ENCODE measurements at places on chromosomes 2 and 18. TPM values are rescaled to one million over a fixed set of nuclear protein-coding genes. Genes with fewer than 3 reads are reported as not detected.

COL4A3 gene
- total RNA-seq = 0.72 TPM

ANKRD30B gene
- not detected for total RNA-seq

XIRP2 gene
- not detected for total RNA-seq

EPB41L3 gene
- total RNA-seq = 31.7 TPM

BOLL gene
- not detected for total RNA-seq

SPATA3 gene
- not detected for total RNA-seq

HOXD3 gene
- 0.20 TPM for total RNA-seq

AKAIN1 gene
- total RNA-seq = not detected

GRCh38 chr2:138071720-138072719, 107.7 kb downstream of the HNMT start:
- H3K27me3 ChIP-seq = peaks cover 3% of the 10 kb centered on the region
- no peak overlapping the region for H3K4me3 ChIP-seq
- no peak overlapping the region for H3K27ac ChIP-seq
- H3K36me3 ChIP-seq = no peaks in the 10 kb centered on the region
- no peaks in the 10 kb centered on the region for H3K4me1 ChIP-seq

GRCh38 chr2:181697126-181697525, 16.8 kb upstream of the NEUROD1 start:
- no peak overlapping the region for H3K27ac ChIP-seq
- DNase-seq = no peak
- no peaks in the 10 kb centered on the region for H3K36me3 ChIP-seq
- H3K27me3 ChIP-seq = no peaks in the 10 kb centered on the region

DNA sequence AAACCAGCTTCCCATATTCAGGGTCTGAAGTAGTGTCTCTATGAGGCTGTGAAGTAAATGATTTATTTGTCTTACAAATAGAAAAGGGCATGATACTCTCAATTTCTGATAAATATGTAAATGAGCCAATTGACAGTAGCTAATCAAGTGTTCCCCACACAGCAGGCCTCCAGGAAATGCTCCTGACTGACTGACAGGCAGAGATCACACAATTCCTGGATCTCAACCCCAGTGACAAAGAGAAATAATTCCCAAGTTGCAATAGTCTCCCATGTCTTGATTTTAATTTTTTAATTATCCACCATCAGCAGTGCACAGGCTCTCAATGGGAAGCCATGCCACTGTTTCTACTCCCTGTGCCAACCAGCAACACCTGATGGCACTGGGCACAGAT, 390.4 kb downstream of the SOX11 start:
- DNase-seq = no peak
- no peaks in the 10 kb centered on the region for H3K36me3 ChIP-seq
- no peaks in the 10 kb centered on the region for H3K4me1 ChIP-seq

DNA sequence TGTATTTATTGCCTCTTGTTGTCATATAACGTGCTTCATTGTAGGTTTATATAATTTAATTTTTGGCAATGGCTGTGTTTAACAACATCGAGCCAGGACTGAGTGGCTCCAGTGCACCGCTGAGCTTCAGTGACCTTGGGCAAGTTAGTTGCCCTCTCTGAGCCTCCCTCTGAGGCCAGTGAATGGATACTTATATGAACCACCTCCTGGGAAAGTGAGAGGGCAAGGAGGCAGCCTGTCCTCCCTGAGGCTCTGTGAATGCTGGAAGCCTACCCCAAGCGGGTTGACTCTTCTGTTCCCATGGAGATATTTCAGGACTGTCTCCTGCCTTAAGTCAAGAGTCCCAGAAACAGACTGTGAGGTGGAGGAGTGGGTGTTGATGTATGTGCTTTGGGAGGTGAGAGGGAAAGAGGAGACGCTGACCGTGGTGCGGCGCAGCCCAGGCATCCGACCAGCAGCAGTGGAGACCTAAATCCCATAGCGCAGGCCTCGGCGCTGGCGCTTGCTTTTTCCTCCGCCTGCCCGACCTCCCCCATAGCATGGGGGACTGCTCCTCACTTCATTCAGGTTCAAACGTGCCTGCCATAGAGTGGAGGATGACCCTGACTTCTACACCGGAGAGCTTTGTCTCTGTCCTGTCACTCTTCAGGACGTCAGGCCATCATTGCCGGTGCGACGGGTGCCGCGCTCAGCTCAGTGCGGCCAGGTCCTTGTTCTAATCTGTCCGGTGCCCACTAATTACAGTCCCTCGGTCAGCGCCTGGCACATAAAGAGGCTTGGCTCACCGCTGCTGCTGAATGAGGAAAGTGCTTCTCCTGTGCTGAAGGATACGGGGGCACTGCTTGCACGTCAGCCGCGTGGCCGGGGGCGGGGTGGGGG, 167.3 kb upstream of the HS6ST1 start:
- H3K4me3 ChIP-seq = no peak overlapping the region
- no peak overlapping the region for H3K27ac ChIP-seq
- H3K36me3 ChIP-seq = no peaks in the 10 kb centered on the region
- H3K27me3 ChIP-seq = peaks cover 4% of the 10 kb centered on the region
- DNase-seq = no peak

- no peaks in the 10 kb centered on the region for H3K36me3 ChIP-seq
- H3K4me1 ChIP-seq = no peaks in the 10 kb centered on the region
- H3K4me3 ChIP-seq = no peak overlapping the region
Observed at GRCh38 chr2:38892819-38893218, 3.1 kb downstream of the ARHGEF33 start.

DNA sequence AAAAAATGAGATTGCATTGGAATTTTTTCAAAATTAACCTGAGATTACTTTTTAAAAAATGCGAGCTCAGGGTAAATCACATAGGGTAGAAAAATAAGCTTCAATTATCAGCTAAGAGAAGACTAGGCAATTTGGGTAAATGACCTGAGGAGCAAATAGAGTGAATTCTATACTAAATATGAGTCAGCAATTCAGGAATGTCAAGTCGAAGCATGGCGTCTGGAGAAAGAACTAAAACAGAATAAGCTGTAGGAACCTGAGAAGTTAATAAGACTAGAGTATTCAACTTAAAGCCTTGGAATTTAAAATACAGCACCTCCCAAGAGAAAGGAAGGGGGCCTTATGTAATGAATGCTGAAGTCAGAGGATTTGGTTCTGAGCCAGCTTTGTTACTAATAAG, 487.0 kb downstream of the SUCLG1 start:
- no peak for DNase-seq
- no peak overlapping the region for H3K4me3 ChIP-seq
- H3K36me3 ChIP-seq = no peaks in the 10 kb centered on the region
- no peaks in the 10 kb centered on the region for H3K4me1 ChIP-seq
- H3K27ac ChIP-seq = no peak overlapping the region

DNA sequence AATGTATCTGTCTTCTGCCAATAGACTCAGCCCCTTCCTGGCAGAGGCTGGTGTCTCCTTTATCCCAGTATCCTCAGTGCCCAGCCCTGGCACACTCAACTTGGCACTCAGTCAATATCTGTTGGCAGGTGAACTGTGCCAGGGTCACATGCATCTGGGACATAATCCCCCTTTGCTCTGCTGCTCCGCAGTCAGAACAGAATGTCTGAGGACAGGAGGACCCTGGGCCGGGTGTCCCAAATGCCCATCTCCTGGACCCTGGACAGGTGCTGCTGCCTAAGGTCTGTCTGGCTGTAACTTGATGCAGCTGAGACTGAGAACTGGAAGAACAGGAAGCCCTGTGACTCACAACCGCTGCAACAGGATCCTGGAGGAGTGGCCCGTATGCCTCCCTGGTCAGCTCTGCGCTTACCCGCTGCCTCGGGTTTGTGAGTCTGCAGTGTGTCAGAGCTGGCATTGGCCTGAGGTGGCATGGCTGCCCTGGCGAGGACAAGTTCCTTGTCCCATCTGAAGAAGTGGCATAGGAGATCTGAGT, 11.4 kb downstream of the HK2 start:
- H3K36me3 ChIP-seq = no peaks in the 10 kb centered on the region
- H3K27me3 ChIP-seq = no peaks in the 10 kb centered on the region
- peak overlapping the region; percentile 95 for H3K27ac ChIP-seq
- no peak overlapping the region for H3K4me3 ChIP-seq
- DNase-seq = peak; percentile 85

DNA sequence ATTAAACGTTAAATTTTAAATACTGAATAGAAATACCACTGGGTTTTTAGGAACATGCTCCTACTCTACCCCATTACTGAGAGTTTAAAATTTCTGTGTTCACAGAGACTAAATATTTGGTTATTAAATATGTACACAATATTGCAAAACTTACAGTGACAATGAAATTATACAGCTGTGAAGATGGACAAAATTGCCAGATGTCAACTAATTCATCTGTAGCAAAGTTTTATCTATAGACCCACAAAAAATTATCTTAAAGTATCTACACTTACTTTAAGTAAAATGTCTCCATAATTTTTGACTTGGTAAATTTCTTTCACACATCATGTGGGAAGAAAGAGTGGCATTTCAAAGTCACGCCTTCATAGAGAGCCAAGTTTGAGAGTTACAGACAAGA, 213.1 kb downstream of the CD226 start:
- no peaks in the 10 kb centered on the region for H3K4me1 ChIP-seq
- no peaks in the 10 kb centered on the region for H3K27me3 ChIP-seq

DNA sequence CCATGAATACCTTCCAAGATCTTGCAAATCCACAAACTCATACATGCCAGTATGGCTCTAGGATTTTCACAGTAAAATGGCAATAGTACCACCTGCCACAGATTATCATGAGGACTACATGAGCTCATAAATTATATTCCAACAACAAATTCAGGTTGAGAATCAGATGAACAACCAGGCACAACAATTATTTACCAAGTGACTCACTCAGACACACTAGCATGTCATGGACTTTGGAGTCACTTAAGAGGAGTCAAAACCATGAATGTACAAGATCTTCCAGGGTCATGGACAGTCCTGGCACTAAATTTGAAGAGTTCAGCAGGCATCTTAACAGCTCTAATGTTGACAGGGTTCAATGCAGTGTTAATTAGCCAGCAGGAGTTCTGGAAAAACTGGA, 34.4 kb upstream of the BZW1 start:
- H3K27me3 ChIP-seq = no peaks in the 10 kb centered on the region
- peak overlapping the region; percentile 31 for H3K27ac ChIP-seq
- H3K4me3 ChIP-seq = no peak overlapping the region
- DNase-seq = peak; percentile 43
- no peaks in the 10 kb centered on the region for H3K36me3 ChIP-seq

GRCh38 chr2:108212671-108213070, 27.1 kb upstream of the SULT1C3 start:
- no peak overlapping the region for H3K27ac ChIP-seq
- DNase-seq = no peak
- no peaks in the 10 kb centered on the region for H3K36me3 ChIP-seq
- no peak overlapping the region for H3K4me3 ChIP-seq
- no peaks in the 10 kb centered on the region for H3K4me1 ChIP-seq

- no peaks in the 10 kb centered on the region for H3K36me3 ChIP-seq
- no peak overlapping the region for H3K27ac ChIP-seq
- no peaks in the 10 kb centered on the region for H3K27me3 ChIP-seq
- no peak overlapping the region for H3K4me3 ChIP-seq
- DNase-seq = no peak
- H3K4me1 ChIP-seq = no peaks in the 10 kb centered on the region
Observed at GRCh38 chr2:150144546-150145298, 342.7 kb downstream of the RND3 start.

DNA sequence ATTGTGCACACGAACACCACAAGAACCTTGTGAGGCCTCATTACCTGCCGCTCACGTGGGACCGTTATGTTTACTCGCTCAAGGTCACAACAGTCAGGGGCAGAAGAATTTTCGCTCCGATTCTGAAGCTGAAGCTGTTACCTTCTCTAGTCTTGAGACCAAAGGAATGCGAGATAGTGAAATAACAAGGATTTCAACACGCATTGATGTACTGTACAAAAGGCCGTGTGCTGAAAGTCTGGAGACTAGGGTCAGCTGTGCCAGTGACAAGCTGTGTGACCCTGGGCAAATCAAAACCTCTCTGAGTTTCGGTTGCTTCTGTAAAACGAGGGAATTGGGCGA, 583 bp downstream of the NEMP2 start:
- H3K27me3 ChIP-seq = no peaks in the 10 kb centered on the region
- peak overlapping the region; percentile 98 for H3K27ac ChIP-seq
- peak; percentile 43 for DNase-seq
- peaks cover 30% of the 10 kb centered on the region for H3K4me1 ChIP-seq
- H3K36me3 ChIP-seq = no peaks in the 10 kb centered on the region

- no peaks in the 10 kb centered on the region for H3K36me3 ChIP-seq
- peak; percentile 63 for DNase-seq
- H3K4me3 ChIP-seq = no peak overlapping the region
- no peaks in the 10 kb centered on the region for H3K4me1 ChIP-seq
Observed at GRCh38 chr2:112794131-112794733, 9.9 kb upstream of the IL1A start.

- H3K4me3 ChIP-seq = peak overlapping the region; percentile 67
- no peaks in the 10 kb centered on the region for H3K27me3 ChIP-seq
- peaks cover 13% of the 10 kb centered on the region for H3K4me1 ChIP-seq
- DNase-seq = no peak
- H3K27ac ChIP-seq = peak overlapping the region; percentile 100
Observed at GRCh38 chr2:202378662-202379358, 2.7 kb downstream of the BMPR2 start.

DNA sequence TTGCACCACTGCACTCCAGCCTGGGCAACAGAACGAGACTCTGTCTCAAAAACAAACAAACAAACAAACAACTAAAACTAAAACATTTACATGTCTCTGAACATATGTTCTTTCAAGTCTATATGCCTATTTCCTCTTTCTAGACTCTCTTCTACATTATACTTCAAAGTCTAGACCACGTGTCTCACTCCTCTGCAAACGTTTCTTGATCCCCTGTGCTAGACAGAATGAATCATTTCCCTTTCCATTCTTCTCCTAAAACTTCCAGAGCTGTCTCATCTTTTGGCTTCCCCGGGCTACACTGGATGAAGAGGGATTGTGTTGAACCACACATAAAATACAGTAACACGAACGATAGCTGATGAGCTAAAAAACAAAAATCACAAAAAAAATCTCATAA, 67.1 kb downstream of the BAZ2B start:
- H3K4me3 ChIP-seq = no peak overlapping the region
- no peak overlapping the region for H3K27ac ChIP-seq
- no peaks in the 10 kb centered on the region for H3K36me3 ChIP-seq
- no peaks in the 10 kb centered on the region for H3K27me3 ChIP-seq
- no peak for DNase-seq

GRCh38 chr18:30775629-30776028, 266.9 kb downstream of the DSC3 start:
- no peaks in the 10 kb centered on the region for H3K36me3 ChIP-seq
- H3K27me3 ChIP-seq = no peaks in the 10 kb centered on the region
- no peak for DNase-seq
- no peaks in the 10 kb centered on the region for H3K4me1 ChIP-seq
- H3K4me3 ChIP-seq = no peak overlapping the region
- no peak overlapping the region for H3K27ac ChIP-seq

DNA sequence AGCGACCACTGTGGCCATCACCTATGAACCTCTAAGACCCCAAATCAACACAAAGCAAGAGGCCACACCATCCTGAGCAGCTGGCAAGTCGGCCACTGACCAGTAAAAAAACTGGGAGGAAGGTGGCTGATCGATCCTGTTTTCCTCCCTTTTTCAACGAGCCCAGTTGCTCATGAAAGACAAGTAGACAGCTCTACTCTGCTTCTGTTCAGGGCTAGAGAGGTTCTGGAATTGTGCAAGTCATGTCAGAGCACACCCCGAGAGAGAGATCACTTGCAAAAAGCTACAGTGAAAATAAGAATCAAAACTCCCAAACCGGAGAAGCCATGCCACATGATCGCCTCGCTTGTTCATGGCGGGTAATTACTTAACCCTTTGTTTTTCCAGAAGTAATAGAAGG, 34.6 kb downstream of the ZNF516 start:
- H3K27ac ChIP-seq = peak overlapping the region; percentile 67
- DNase-seq = no peak
- no peaks in the 10 kb centered on the region for H3K36me3 ChIP-seq

Measured in hepatocyte (in vitro differentiated cells).